Transverse colon (tissue), 4 donors: ENCODE measurements at places on chromosomes 12 and 14. TPM values are rescaled to one million over a fixed set of nuclear protein-coding genes. Genes with fewer than 3 reads are reported as not detected.

Gene MAP1LC3B2
- total RNA-seq: not detected

Gene C1S
- 191 TPM for total RNA-seq

DNA sequence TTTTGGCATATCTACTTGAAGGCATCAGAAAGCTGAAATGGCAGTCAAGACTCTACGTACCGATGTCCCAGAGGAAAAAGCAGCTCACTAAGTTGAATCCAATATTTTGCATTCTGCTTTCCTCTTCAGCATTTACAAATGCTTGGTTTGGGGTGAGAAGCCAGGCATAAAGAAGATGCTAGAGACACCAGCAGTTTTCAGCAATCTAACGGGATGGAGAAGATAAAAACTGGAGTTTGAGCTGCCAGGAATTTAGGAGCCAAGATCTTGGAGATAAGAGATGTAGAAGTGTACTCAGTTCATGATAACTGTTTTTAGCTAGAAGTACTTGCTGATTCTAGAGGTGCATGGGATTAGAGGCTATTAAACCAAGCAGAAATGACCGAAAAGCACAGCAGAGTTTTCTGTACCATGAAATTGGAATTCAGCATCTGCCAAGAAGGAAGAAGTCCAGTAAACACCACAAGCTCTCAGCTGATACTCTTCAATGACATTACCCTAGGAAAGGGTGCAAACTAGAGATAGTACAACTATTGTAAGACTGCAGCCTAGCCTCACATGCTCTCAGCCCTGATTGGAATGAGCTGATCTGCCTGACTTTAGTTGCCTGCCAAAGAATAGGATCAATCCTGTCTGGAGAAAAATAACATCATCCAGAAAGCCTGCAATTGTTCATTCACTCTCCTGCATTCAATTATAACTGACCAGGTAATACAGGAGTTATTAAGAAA, 7.4 kb upstream of the ALDH1L2 start:
- DNase-seq: no peak
- no peaks in the 10 kb centered on the region for H3K4me1 ChIP-seq
- H3K36me3 ChIP-seq: no peaks in the 10 kb centered on the region
- no peak overlapping the region for H3K4me3 ChIP-seq
- no peak overlapping the region for H3K27ac ChIP-seq

- no peaks in the 10 kb centered on the region for H3K27me3 ChIP-seq
- no peak overlapping the region for H3K4me3 ChIP-seq
- no peak for DNase-seq
- peak overlapping the region; percentile 82 for H3K27ac ChIP-seq
Measured at GRCh38 chr12:2243275-2243674, 190.5 kb downstream of the CACNA1C start.

Gene ABCC9
- total RNA-seq: 10.2 TPM

Gene ENTPD5
- 232 TPM for total RNA-seq

DNA sequence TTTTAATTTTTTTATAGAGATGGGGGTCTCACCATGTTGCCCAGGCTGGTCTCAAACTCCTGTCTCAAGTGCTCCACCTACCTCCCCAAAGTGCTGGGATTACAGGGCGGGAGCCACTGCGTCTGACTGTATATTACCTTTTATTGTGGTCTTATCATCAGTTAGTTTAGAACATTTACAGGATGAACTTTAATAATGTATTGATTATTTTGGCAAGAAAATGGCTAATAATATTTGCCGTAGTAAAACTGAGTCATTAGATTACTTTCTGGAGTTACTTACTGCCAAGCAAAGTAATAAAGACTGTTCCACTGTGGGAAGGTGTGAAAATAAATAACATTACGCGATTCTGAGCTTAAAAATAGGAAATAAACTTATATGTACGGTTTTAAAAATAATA, 21.9 kb upstream of the KDM2B start:
- H3K4me3 ChIP-seq: no peak overlapping the region
- no peaks in the 10 kb centered on the region for H3K27me3 ChIP-seq
- H3K4me1 ChIP-seq: peaks cover 12% of the 10 kb centered on the region
- no peaks in the 10 kb centered on the region for H3K36me3 ChIP-seq
- no peak for DNase-seq

Gene CAPS2
- 3.7 TPM for total RNA-seq

Gene NRIP2
- not detected for total RNA-seq

Gene EML1
- 23.2 TPM for total RNA-seq

DNA sequence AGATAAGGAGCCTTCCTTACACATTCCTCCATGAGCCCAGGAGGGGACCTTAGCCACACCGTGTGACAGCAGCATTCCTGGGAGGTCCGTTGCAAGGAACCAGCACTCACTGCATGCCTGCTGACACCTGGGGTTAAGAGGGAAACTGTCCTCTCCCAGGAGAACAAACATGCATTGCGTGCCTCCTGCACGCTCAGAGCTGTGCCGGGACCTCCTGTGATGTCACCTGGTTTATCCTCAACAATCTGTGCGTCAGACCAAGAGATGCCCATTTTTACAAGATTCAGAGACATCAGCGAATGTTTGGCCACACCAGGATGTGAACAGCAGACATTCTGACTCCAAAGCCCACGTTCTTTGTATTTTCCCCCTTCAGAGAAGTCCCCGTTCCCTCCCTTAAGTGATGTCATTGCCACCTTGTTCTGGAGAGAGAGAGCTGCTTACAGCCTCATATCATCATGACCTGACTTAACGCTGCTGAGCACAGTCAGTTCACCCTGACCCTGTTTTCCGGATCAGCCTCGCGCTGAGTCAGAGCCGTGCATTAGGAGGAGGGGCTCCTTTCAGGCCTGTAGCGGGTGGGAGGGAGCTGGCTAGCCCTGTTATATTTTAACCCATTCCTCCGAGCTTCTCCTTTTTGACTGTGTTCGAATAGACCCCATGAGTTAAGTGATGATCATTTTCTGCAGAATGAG, 36.2 kb downstream of the TMEM120B start:
- peaks cover 2% of the 10 kb centered on the region for H3K4me1 ChIP-seq
- no peak overlapping the region for H3K4me3 ChIP-seq
- H3K27me3 ChIP-seq: no peaks in the 10 kb centered on the region
- no peak for DNase-seq

DNA sequence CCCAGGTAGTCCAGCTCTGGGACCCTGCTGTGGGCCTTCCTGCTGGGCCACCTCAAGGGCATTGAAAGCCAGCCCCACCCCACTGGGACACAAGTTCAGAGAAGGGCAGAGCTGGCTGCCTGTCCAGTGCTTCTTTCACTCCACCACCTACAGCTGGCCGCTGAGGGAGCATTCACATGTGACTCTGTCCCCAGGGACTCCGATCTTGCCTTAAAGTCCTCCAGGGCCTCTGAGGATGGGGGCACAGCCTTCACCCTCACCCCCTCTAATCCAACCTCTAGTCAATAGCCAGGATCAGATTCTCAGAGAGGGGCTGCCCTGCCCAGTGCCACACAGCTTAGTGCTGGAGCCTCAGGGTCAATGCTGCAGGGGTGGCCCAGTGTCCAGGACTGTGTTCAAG, 5.0 kb upstream of the CYP46A1 start:
- H3K36me3 ChIP-seq: no peaks in the 10 kb centered on the region
- no peak overlapping the region for H3K27ac ChIP-seq
- H3K4me3 ChIP-seq: no peak overlapping the region
- no peak for DNase-seq

DNA sequence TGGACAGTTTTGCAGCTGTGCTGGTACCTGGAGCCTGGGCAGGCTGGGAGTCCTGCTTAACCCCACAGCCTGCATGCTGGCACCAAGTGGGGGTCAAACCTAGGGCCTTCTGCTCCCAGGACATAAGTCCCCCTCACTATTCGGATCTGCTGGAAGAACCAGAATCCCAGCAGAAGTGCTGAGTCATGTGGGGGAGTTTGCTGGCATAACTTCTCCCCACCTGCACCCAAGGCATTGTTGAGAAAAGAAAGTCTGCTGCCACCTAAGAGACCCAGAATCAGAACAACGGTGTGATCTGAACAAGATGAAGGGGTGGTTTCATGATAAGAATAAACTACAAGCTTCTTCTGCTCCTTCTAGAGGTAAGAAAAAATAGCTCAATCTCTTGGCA, 102.7 kb downstream of the RBM19 start:
- DNase-seq: no peak
- no peak overlapping the region for H3K27ac ChIP-seq
- H3K4me3 ChIP-seq: no peak overlapping the region
- no peaks in the 10 kb centered on the region for H3K27me3 ChIP-seq
- no peaks in the 10 kb centered on the region for H3K4me1 ChIP-seq
- H3K36me3 ChIP-seq: no peaks in the 10 kb centered on the region

Gene KLHL28
- 17.6 TPM for total RNA-seq

DNA sequence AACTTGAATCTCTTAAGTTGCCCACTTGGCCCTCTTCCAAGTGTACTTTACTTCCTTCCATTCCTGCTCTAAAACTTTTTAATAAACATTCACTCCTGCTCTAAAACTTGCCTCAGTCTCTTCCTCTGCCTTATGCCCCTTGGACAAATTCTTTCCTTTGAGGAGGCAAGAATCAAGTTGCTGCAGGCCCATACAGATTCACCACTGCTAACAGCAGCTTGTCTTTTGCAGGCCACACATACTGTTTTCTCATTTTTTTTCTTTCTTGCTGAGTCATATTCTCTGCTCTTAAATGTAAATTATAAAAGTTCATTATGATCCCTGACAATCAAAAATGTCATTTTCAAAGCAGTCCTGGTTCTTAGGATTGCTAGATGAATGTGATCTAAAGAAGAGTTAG, 1820.8 kb upstream of the FLRT2 start:
- H3K27me3 ChIP-seq: no peaks in the 10 kb centered on the region
- no peaks in the 10 kb centered on the region for H3K36me3 ChIP-seq
- DNase-seq: no peak
- H3K27ac ChIP-seq: no peak overlapping the region

Gene INHBC
- not detected for total RNA-seq

DNA sequence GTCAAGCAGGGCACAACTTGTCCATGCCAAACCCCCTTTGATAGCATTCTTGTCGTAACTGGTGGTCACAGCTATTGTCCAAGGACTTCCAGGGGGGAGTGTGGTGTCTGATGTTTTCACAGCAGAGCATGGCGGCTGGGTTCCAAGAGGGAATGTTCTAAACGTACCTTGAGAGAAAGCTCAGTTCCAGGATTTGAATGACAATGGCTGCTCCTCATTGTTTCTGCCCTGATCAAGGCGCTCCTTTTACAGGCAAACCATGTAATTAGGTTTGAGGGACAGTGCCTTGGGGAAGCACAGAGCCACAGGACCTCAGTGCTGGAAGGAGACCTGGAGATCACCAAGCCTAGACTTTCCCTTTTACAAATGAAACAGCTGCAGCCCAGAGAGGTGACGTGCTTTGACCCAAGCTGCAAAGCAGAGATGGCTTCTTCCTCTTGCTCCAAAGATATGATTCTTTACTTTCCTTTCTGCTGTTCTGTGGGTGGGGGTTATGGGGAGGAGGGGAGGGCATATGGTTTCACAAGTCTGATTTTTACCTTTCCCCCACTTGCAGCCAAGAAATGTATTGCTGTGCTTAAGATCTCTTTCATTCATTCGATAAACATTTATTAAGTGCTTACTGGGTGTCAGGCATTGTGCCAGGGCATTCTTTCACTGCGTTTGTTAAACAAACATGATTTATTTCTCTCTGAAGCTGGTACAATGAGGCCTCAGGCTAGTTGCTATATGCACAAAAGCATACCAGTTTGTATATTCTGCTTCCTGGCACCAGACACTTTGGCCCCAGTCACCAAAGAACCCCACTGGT, 172.8 kb downstream of the KTN1 start:
- no peak overlapping the region for H3K4me3 ChIP-seq
- peak; percentile 25 for DNase-seq
- H3K27me3 ChIP-seq: no peaks in the 10 kb centered on the region
- H3K27ac ChIP-seq: no peak overlapping the region

DNA sequence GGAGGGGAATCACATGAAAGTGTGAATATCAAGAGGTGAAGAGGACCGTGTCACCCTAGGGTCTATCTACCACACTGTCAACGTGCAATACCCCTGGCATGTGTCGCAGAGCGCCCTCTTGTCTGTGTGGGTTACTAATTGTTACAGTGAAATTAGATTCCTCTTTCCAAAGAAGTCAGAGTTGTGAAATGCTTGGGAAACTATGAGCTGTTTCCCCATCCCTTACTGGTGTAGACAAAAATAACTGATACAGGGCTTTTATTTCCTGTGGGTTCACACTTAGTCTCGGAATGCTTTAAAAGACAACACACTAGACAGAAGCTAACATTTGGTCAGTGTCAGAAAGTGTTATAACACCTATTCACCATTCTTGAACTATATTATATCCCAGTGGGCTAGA, 597.3 kb downstream of the NRXN3 start:
- H3K4me3 ChIP-seq: no peak overlapping the region
- DNase-seq: no peak
- H3K27me3 ChIP-seq: no peaks in the 10 kb centered on the region
- H3K27ac ChIP-seq: no peak overlapping the region

DNA sequence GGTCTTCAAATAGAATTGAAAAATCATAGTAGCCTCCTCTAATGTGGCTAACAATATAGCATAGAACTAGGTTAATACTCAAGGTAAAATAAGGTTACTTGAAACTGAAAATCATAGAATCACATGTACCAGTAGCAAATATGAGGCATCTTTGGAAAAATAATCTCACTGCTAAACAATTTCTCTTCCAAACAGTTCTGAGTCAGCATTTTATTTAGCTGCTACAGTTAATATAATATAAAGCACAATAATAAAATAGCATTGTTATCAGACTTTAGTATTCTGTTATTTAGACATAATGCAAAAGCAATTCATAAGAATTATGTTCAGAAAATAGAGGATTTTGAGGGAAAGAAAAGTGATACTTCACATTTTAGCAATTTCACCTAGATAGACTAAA, 35.0 kb downstream of the ERO1A start:
- H3K36me3 ChIP-seq: no peaks in the 10 kb centered on the region
- H3K27me3 ChIP-seq: no peaks in the 10 kb centered on the region
- no peak overlapping the region for H3K27ac ChIP-seq
- H3K4me3 ChIP-seq: no peak overlapping the region
- no peak for DNase-seq

Gene CD163L1
- total RNA-seq: 6.4 TPM

DNA sequence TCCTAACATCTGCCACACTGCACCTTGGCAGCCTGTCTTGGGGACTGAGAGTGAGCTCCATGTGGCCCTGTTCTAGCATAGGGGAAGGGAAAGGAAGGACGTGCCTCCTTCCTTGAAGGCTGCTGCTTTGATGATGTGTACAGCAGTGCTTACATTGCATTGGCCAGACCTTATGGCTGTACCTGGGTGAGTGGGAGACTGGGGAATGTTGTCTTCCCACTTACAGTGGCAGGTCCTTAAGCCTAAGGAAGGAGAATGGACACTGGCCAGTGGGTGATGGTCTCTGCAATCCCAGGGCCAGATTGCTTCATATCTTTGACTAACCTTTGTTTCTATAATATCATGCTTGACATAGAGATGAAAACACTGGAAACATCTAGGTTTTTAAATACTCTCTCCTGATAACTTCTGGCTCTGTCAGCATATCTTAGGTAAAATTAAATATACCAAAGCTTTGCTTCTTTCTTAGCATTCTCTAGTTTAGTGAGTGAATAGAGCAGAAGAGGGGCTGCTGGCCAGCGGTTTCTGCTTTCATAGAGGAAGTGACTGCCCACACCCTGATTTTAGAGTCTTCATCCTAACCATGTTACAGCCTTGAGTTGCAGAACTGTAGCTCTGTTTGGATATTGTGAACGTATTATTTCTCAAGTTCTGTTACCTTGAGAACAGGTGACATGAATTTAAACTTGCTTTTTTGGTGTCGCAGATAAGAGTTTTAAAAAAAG, 27.2 kb downstream of the KLC1 start:
- no peak for DNase-seq
- no peak overlapping the region for H3K27ac ChIP-seq
- no peaks in the 10 kb centered on the region for H3K27me3 ChIP-seq
- peaks cover 31% of the 10 kb centered on the region for H3K4me1 ChIP-seq
- no peaks in the 10 kb centered on the region for H3K36me3 ChIP-seq
- H3K4me3 ChIP-seq: no peak overlapping the region
